ENCODE measurements at places on chromosomes 3 and 15.

GRCh38 chr3:114928989-114929640 is 218.0 kb downstream of the ZBTB20 start:
- DNase-seq: no peak

GRCh38 chr3:78580681-78581080 is 1187.1 kb downstream of the ROBO1 start:
- no peak for DNase-seq

DNA sequence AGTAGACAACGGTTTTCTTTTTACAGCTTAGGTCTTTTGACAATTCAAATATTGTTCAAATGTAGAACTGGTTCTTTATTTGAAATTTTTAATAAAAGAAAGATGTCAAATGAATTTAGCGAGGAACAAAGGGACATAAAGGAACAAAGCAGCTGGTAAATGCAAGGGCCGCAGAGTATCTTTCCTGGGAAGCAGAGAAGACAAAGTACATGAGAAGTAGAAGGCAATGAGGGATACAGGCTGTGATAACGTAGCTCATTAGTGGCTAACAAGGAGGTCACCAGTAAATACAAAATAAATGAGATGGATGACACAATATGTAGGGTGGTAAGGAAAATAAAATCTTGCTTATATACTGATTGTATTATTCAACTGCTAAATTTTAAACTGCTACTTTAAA is 762.8 kb downstream of the VGLL3 start:
- DNase-seq: no peak

GRCh38 chr3:136749091-136749490 is 3.1 kb downstream of the STAG1 start:
- DNase-seq: no peak

DNA sequence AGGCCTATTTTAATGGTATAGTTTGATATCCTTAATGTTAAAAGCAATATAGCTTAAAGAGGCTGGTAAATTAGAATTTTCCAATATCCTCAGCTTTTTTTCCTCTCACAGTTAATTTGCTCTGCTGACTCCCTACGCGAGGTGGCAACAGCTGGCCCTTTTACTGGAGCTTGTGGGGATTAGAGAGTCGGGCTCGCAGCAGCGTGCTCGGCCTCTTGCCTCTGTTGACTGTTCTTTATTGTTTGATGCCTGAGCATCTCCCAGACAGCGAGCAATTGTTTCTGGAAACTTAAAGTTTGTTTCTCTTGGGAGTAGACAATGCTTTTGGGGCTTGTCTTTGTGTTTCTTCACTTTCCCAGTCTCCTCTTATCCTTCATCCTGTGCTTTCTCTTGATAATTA is 80.8 kb downstream of the OPA1 start:
- DNase-seq: no peak

DNA sequence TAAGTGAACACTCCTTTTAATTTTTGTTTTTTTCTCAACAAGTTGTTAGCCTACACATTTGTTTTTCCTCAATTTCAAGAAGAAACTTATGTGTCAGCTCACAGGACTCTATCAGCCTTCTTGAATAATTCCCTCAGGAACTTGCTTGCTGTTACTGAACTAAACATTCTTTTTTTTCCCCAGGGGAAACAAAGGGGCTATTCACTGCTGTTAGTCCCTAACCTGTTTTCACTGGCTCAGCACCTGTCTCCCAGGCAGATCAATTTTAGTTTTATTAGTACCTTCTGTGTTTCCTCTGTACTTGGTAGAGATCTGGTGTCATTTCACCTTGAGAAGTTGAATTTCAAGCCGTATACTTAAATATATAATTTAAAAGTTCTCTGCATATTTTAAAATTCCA is 644.6 kb downstream of the CADM2 start:
- no peak for DNase-seq
